Activated T-helper 1 cell treated with anti-CD3 and anti-CD28 coated beads, Interleukin-12 subunit alpha, Interleukin-12 subunit beta, Interleukin-2, Interleukin-4 antibody, amounts not matched to agents 30 ng/mL and 10 ng/mL and 1 ng/mL, durations not matched to agents 14 hours and 24 hours and 36 hours (primary cell): ENCODE measurements at places on chromosomes 1 and 21. TPM values are rescaled to one million over a fixed set of nuclear protein-coding genes. Genes with fewer than 3 reads are reported as not detected.

DLGAP3 gene
- total RNA-seq, result 0.65 and 0.93 TPM in 2 replicates

ADGRB2 gene
- total RNA-seq, result 0.13 and 0.29 TPM in 2 replicates

RGS8 gene
- not detected in 2 replicates for total RNA-seq

CELA2A gene
- total RNA-seq, result not detected in 2 replicates

SPRR2A gene
- total RNA-seq, result not detected in 2 replicates

ITLN2 gene
- not detected in 2 replicates for total RNA-seq

OR2G6 gene
- total RNA-seq, result not detected in 2 replicates

KRTAP12-2 gene
- not detected in 2 replicates for total RNA-seq

MYOC gene
- not detected in 2 replicates for total RNA-seq

IGSF5 gene
- total RNA-seq, result not detected in 2 replicates

VHLL gene
- total RNA-seq, result 0.56 TPM in 1 of 2 replicates, not detected in the other

OR2T11 gene
- not detected in 2 replicates for total RNA-seq

EPHX1 gene
- total RNA-seq, result 1.0 and 1.6 TPM in 2 replicates
